Right lobe of liver (tissue), 6 donors: ENCODE measurements at places on chromosomes 16 and 17. TPM values are rescaled to one million over a fixed set of nuclear protein-coding genes. Genes with fewer than 3 reads are reported as not detected.

GRCh38 chr16:56836410-56837230, 28.4 kb upstream of the SLC12A3 start:
- DNase-seq: no peak

- DNase-seq: no peak
These were observed 423.0 kb upstream of the PSMD7 start for GRCh38 chr16:73873643-73874042.

- DNase-seq: peak; percentile 58
These were observed 4.3 kb downstream of the TMEM11 start for GRCh38 chr17:21209511-21210175.

DNA sequence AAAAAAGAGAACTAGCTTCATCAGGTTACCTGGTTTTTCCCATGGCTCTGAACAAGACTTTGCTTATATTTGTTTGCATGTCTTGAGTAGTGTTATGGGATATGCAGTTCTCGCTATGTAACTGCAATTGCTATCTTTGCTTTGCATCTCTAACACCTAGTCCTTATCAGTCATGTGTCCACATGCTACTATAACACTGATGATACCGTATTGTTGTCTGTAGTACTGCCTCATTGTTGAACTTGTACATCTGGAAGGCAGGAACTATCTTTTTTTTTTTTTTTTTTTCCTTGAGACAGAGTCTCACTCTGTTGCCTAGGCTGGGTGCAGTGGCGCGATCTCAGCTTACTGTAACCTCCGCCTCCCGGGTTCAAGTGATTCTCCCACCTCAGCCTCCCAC, 2.5 kb downstream of the PSME3 start:
- DNase-seq: no peak

- no peak for DNase-seq
These were observed 25.0 kb upstream of the SMIM36 start for GRCh38 chr17:55536205-55536604.

DNA sequence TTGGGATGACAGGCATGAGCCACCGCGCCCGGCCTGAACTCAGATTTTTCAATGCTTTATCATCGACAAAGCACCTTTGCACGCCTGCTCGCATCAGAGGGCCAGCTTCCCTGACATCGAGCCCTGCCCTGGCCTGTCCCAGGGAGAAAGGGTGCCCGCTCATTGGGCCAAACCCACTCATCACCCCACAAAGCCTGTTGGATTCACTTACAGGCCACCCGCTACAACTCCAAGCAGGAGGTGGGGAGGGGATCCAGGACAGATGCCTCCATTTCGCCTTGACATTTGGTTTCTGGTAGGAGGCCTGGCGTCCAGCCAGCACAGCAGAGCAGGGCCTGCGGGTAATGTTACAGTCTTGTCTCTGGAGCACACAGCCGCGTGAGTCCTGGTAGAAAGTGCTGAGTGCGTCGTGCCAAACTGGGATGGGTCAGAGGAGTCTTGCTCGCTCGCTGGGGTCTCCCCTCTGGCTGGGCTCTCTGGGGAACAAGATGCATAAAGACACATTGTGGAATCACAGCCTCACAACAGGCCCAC, 19.8 kb downstream of the SMTNL2 start:
- no peak for DNase-seq

Gene ST6GALNAC2
- 2.0 TPM for total RNA-seq

- no peak for DNase-seq
These were observed 122.4 kb downstream of the USP31 start for GRCh38 chr16:23026784-23027362.

Gene CACNG3
- not detected for total RNA-seq

Gene TAC4
- not detected for total RNA-seq

- no peak for DNase-seq
These were observed 12.7 kb downstream of the TERF2IP start for GRCh38 chr16:75660321-75660720.

- DNase-seq: no peak
These were observed 18.5 kb upstream of the KCTD5 start for GRCh38 chr16:2663553-2664546.

DNA sequence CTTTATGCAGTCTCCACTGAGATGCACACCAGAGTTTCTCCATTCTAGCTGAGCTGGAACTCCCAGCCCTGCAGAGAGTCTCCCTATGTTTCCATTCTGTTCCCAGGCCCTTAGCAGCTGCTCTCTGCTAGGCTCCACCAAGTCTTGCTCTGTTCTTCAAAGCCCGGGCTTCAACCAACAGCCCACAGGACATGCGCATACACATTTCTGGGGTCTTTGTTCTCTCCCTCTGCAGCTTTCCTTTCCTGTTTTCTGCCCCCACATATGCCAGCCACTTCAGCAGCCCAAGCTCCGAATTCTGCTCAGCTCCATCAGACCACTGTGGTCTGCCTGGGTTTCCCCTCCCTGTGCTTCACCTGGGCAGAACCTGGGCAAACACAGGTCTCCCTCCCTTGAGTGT, 205.9 kb downstream of the CBLN1 start:
- DNase-seq: no peak

GRCh38 chr17:46733837-46734475, 84.5 kb downstream of the WNT3 start:
- DNase-seq: no peak

DNA sequence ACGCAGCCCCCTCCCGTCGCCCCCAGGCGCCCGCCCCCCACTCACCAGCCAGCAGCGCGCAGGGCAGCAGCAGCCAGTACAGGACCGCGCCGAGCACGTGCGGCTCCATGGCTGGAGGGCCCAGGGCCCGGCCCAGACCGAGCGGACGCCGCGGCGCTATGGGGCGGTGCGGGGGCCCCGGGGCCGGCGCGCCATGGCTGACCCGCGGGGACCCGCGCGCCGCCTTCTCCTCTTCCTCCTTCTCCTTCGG, 239 bp downstream of the PIEZO1 start:
- no peak for DNase-seq

DNA sequence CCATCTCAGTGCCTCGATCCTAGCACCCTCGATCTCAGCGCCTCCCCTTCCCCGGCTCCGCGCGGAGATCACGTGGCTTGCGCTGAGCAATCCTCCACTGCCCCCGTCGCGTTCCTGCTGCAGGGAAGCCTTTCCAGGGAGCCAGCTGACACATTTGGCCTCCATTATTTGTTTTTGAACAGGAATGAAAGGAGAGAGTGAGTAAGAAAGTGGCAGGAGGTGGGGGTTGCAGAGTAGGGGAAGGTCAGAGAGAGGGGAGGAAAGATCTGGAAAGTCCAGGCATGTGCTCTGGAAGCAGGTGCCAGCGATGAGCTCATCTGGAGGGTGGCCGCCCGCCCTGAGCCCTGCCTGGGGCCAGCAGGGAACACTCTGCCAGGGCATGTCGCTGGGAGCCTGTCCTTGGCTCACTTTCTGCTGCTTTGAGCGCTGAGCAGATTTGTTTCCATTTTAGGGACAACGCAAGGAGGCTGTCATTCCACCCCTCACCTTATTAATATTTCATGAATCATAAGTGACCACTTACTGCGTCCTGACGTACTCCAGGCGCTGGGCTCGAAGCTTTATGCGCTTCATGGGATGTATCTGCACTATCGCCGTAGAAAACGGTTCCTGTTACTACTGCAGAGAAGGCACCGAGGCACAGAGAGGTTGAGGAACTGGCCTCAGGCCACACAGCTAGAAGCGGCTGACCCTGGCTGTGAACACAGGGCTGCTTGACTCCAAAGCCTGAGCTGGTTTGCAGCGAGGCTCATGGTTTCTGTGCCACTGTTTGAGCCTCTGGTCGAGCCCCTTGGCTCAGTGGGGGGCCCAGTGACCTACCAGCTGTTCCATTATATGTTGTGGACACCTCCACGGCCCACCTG, 283.1 kb downstream of the SEC14L1 start:
- DNase-seq: peak; percentile 82

DNA sequence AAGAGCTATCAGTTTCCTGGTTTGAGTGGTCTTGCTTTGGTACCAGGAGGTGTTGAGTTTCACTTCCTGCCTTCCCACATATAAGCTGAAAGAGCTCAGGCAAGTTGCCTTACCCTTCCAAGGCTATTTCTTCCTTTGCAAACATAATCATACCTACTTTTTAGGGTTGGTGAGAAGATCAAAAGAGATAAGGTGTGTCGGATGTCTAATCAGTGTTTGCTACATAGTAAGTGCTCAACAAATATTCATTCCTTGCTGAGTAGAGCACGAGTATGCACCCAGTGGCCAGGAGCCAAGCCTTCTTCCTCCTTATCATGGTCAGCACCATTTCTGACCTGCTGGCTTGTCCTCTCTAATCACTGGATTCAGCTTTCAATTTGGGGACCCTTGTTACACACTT, 12.7 kb upstream of the TMEM98 start:
- DNase-seq: no peak

Gene NMT1
- 69.1 TPM for total RNA-seq

DNA sequence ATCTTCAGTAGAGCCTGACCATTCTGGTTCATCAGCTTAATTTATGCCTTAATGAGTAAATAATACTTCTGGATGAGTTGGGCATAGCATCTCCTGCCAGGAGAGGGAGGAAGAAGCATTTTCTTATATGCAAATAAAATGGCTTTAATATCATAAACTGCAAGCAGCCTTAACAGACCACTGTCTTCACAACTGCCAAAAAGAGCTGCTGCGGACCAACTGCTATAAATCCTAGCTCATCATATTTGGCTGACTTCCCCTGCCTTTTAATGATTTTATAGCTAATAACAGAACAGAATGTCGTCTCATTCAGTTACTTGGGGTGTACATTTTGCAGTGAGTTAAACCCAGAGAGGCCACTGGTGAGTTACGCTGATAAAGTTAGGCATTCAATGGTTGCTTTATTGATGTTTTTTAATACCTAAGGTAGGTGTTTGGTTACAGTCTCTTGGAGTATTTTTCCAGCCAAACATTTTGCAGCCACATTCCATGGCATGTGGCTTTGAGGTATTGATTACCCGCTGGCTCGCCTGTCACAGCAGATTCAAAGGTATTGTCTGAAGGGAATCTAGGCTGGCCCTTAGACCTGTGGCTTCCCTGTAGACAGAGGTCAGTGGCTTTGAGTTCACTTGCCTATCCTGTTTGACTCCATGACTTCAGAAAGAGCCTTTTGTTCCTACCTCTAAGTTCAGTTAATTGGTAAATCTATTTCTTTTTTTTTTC, 16.4 kb downstream of the FAM20A start:
- no peak for DNase-seq

- DNase-seq: no peak
These were observed 21.0 kb upstream of the HERPUD1 start for GRCh38 chr16:56910654-56911539.

Gene CEMP1
- 0.29 TPM for total RNA-seq

GRCh38 chr16:73065632-73066330, 17.9 kb upstream of the ZFHX3 start:
- DNase-seq: peak; percentile 53

GRCh38 chr17:35390663-35391062, 17.2 kb upstream of the SLFN11 start:
- DNase-seq: no peak

GRCh38 chr16:64997751-64998150, 124.1 kb downstream of the CDH11 start:
- no peak for DNase-seq

GRCh38 chr16:66263168-66263972, 103.1 kb upstream of the CDH5 start:
- no peak for DNase-seq

GRCh38 chr17:63246344-63246743, 199.8 kb downstream of the CYB561 start:
- no peak for DNase-seq

- DNase-seq: no peak
These were observed 81.6 kb upstream of the HS3ST2 start for GRCh38 chr16:22732400-22732799.

DNA sequence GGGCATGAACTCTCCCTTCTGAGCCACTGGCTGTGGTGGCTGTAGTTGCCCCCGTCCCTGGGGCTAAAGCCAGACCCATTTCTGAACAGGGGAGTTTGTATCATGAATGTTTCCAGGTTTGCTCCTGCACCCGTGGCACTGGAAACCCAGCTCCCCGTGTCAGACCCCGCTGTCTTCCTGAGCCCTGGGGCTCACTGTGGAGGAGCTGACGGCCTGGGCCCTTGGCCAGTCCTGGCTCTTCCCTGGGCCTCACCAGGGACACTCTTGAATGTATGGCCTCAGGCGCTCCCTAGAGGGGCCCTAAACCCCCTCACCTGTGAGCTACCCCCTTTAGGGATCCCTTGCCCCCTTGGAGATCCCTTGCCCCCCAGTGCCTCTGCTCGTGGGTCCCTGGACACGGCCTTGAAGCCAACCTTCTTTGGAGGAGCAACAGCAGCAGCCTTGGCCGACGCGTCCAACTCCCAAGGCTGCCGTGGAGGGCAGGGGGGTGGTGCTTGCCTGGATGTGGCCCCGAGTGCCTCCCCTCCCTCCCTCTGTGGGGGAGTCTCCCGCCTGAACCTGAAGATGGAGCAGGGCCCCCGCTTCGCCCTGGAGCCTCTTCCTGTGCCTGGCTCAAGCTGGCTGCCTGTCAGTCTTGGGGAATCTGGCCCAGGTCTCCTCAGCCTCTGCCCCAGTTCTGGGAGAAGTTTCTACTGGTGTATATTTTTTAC, 15.9 kb downstream of the CASKIN2 start:
- no peak for DNase-seq

Gene ALDOC
- total RNA-seq: 48.1 TPM

Gene PLD6
- 3.3 TPM for total RNA-seq

DNA sequence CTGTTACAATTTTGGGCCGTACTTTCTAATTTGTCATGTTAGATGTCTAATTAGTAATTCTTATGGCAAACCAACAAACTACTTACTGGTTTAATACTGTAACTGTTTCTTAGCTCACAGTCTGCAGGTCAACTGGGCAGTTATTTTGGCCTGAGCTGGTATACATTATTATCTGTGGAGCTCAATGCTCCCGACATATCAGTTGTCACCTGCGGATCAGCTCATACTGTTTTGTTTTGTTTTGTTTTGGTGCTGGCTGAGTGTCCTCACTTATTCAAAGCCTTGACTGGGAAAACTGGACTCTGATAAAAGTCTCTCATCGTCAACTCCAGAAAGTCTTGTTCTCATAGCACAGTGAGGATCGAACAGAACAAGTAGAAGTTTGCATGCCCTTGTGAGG, 1060.6 kb upstream of the CDH8 start:
- no peak for DNase-seq

Gene PCYT2
- total RNA-seq: 75.5 TPM

Gene SAMD14
- total RNA-seq: 0.50 TPM

GRCh38 chr16:4316108-4316863, 419 bp downstream of the GLIS2 start:
- DNase-seq: no peak

Gene LLGL1
- total RNA-seq: 2.1 TPM

DNA sequence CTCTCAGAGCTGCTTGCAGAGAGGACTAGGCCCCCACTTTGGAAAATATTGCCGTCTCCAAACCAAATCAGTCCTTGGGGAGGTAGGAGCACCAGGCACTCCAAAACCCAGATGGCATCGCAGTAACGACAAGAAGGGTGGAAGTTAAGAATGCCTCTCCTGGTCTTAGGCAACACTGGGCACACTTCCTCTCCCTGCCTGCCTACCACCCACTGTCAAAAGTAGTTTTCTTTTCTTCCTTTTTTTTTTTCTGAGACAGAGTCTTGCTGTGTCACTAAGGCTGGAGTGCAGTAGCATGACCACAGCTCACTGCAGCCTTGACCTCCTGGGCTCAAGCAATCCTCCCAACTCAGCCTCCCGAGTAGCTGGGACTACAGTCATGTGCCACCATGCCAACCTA, 47.2 kb downstream of the SRL start:
- DNase-seq: no peak

Gene HSD11B2
- 1.6 TPM for total RNA-seq

Gene MYO15B
- total RNA-seq: 63.4 TPM
